ENCODE measurements at places on chromosomes 12 and 14.

GRCh38 chr14:105541218-105541875 is 15.0 kb downstream of the TMEM121 start:
- DNase-seq, result no peak

- no peak for DNase-seq
These were observed 142.8 kb downstream of the FUT8 start for GRCh38 chr14:65555358-65555757.

DNA sequence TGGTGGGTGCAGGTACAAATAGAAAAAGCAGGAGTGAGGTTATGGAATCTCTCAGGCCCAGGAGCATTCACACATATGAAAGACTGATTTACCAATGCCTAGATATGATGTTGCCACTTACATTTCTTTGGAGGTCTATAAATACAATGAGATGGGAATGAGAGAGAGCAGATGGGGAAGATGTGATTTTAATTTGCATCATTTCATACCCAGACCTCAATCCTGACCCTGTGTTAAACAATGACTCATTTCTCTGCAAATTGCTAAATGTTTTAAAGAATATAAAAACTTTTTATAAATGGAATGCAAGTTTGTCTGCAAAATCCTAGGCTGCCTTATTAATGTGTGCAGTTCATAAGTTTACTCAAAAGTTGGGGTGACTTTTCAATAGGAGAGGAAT is 38.6 kb upstream of the GNG2 start:
- peak; percentile 27 for DNase-seq

DNA sequence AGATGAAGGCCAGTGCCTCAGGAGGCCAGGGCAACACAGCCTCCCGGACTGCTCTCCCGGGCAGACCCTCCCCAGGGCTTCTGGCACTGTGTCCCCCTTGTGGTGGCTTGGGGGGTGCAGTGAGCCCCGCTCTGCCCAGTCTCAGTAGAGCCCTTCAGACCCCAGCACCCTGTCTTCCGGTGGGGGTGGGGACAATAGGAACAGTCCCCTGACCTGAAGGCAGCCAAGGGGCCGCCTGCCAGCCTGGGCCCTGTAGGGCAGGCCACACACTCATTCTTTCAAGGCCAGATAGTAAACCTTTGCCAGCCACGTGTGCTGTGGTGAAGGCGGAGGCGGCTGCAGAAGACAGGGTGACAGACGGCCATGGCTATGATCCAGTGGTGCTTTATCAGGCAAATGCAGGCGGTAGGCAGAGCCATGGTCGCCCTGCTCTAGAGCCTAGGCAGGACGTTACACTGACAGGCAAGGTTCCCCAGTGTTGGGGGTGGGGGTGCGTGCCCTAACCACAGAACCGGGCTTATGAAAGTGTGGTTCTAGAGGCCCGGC is 15.0 kb downstream of the ZFYVE21 start:
- DNase-seq, result no peak

- no peak for DNase-seq
These were observed 39.2 kb upstream of the DYRK2 start for GRCh38 chr12:67609226-67609870.

GRCh38 chr12:126588586-126589249 is 1523.5 kb downstream of the AACS start:
- no peak for DNase-seq

DNA sequence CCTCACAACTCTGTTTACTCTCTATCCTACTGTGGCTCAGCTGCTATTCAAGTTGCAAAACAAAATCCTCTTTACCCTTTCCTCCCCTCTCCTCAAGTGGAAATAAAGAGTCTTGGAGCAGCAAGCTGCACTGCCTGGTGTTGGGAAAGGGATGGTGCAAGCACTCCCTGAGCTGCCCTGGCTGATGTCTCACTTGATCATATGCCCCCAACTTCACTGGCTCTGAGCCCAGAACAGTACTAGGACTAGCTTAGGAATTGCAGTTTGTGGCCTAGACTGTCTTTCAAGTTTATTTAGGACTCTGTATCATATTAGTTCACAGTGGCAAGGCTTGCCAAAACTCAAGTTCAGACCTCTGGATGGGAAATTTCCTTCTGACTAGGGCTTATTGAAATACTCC is 1683.8 kb upstream of the SEL1L start:
- DNase-seq, result peak; percentile 45

DNA sequence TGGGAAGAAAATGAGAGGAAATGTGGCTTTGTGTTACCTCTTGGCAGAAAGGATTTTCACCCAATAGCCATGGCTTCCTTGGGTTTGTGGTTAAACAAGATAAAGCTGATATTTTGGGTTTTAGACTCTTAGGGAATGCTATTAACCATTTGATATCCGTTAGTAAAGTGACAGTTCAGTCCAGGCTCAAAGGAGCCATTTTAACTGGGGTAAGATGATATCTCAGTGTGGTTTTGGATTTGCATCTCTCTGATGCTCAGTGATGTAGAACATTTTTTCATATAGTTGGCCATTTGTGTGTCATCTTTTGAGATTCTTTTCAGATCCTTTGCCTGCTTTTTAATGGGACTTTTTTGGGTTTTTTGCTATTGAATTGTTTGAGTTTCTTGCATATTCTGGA is 30.1 kb downstream of the IFT43 start:
- no peak for DNase-seq

DNA sequence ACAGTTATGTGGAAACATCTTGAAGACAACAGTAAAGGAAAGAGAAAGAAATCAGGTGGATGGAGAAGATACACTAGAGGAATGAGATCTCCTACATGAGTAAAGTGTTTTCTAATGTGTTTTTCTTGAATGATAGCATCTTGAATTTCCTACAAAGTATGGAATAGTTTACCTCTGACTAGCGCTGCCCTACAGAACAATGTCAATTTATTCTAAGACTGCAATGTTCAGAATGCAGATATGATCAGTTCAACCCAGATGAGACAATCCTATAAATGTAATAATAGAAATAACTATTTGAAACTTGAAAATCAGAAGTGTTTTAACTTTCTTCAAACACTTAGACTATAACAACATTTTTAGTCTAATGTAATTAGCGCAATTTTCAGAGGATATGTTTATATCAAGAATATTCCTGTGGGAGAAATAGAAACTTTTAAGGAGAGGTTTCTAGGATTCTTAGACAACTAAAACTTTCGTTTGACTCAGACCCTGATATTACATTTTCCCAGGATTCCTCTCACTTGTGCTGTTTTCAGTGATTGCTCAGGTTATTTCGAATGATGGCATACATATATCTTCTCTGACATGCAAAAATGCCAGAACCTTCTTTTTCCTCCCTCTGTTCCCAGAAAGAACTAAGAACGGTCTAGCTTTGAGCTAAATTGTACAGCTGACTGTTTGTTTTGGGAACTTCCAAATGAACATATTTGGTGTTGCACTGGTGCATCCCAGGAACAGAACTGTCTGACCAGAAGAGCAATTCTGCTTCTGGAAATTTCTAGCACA is 1017.4 kb downstream of the DIO2 start:
- no peak for DNase-seq

- DNase-seq, result no peak
These were observed 958.9 kb downstream of the LRFN5 start for GRCh38 chr14:42565556-42565955.

DNA sequence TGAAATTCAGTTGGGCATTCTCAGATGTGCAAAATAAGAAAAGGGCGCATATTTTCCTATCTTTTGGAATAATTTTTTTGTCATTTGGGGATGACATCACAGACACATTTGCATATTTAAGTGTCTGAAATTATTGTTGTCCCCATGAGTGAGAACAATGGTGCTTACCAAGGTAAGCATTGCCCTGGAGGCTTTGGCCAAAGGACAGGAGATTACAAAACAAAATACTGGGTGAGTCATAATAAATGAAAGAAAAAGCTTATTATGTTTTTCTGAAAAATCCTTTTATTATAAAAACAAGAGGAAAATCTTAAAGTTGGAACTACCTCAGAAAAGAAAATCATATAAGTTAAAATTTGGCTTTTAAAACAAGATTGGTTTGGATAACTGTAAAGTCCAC is 254.9 kb downstream of the BTG1 start:
- no peak for DNase-seq

DNA sequence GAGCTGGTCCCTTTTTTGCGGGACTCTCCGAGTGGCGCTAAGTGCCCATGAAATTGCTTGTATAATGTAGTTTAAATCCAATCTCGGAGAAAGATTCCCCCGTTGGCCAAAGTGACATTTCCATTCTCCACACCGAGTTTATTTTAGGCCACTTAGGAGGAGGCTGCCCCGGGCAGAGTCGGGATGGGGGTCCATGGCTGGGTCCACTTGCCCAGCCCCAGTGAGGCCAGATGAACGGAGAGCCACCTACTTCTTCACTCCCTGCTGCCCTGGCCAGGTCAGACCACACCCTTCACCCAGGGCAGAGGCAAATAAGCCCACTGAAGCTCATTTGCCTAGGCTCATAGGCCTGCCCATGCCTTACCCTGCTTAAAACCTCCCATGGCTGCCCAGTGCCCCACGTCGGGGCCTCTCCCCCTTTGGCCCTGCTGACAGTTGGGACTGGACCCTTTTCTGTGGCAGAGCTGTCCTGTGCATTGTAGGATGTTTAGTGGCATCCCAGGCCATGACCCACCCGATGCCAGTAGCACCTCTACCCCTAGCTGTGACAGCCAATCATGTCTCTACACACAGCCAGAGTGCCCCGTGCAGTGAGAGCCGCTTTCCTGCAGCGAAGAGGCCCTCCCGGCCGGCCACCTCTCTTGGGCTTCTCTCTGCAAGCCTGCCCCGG is 51.3 kb downstream of the FAM222A start:
- DNase-seq, result no peak

DNA sequence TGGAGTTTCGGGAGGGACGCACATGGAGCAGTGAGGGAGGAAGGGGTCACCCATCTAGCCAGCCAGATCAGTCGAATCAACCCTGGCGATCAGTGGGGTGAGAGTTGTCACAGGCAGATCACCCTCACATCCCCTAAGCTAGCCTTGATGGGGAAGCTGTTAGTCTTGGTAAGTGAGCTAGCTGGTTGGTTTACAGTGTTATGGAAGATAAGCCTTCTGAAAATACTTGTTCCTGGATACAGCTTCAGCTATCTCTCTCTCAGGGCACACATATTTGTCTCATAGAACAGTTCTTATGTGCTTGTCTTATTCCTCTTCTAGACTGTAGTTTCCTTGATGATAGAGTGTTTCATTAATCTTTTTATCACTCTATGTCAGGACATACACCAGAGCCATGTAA is 26.2 kb upstream of the MANSC4 start:
- DNase-seq, result no peak

- no peak for DNase-seq
These were observed 126.1 kb downstream of the EPS8 start for GRCh38 chr12:15662983-15663659.

GRCh38 chr12:75578546-75578945 is 67.1 kb upstream of the KRR1 start:
- no peak for DNase-seq

GRCh38 chr12:56683-57346 is 9.8 kb upstream of the IQSEC3 start:
- DNase-seq, result no peak

DNA sequence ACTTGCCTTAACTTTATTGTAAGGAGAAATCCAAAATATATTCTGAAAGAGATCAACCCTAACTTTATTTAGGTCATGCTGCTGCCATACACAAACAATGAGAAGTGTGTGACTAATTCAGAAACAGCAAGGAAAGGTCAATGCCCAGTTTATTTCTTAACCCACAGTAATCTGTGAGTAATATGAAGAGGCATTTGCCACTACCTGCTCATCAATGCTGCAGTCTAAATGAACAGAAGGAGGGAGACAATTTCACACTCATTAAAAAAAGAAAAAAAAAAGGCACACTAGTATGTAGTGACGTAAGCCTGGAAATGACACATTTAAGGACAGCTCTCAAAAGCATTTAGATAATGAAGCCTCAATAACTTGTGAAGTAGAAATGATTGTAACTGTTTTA is 90.5 kb upstream of the FOXN3 start:
- DNase-seq, result peak; percentile 25

- no peak for DNase-seq
These were observed at the start of gene SERPINA6 for GRCh38 chr14:94322648-94323570. TSS of gene SERPINA6 (minus strand) at chr14:94323336. CDS start at chr14:94314648, 8,688 bp downstream.

DNA sequence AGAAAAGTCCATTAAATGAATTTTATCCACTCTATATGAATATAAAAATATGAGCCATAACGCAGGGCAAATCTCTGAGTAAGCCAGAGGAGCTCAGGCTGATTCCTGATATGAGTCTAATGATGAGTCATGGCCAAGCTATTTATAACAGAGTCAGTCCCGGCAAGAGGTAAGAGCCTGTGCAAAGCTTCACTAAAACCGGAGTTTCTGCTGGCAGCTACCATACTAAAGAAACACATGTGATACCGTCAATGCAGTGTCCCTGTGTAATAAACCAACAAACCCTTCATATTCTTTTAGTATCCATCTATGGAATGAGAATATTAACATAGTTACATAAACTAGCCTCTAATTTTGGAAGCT is 319.4 kb downstream of the KCNC2 start:
- peak; percentile 19 for DNase-seq

- DNase-seq, result no peak
These were observed 671 bp downstream of the ESYT1 start for GRCh38 chr12:56128670-56129205.
